ENCODE measurements at places on chromosomes 2 and 18. TPM values are rescaled to one million over a fixed set of nuclear protein-coding genes. Genes with fewer than 3 reads are reported as not detected.

GLI2 gene
- total RNA-seq: 3.7 TPM

OSBPL6 gene
- total RNA-seq: 0.91 TPM

CIB4 gene
- total RNA-seq: not detected

ALPG gene
- total RNA-seq: not detected

TTN gene
- 3.6 TPM for total RNA-seq

KYNU gene
- total RNA-seq: 6.4 TPM

CHRNA1 gene
- total RNA-seq: not detected

EML6 gene
- 3.1 TPM for total RNA-seq

TRIM43 gene
- total RNA-seq: not detected

RGPD3 gene
- 0.19 TPM for total RNA-seq

C2orf81 gene
- total RNA-seq: 11.6 TPM

OTOS gene
- 4.6 TPM for total RNA-seq

POTEC gene
- total RNA-seq: not detected

DLGAP1 gene
- 32.8 TPM for total RNA-seq

SCN9A gene
- total RNA-seq: 5.3 TPM

STARD6 gene
- total RNA-seq: 0.19 TPM

ANKRD29 gene
- 4.9 TPM for total RNA-seq
